Right atrium auricular region (tissue), 2 donors: ENCODE measurements at places on chromosomes 16 and 17. TPM values are rescaled to one million over a fixed set of nuclear protein-coding genes. Genes with fewer than 3 reads are reported as not detected.

GRCh38 chr17:16495561-16495960 lies 3.6 kb upstream of the LRRC75A start:
- no peak for DNase-seq

DNA sequence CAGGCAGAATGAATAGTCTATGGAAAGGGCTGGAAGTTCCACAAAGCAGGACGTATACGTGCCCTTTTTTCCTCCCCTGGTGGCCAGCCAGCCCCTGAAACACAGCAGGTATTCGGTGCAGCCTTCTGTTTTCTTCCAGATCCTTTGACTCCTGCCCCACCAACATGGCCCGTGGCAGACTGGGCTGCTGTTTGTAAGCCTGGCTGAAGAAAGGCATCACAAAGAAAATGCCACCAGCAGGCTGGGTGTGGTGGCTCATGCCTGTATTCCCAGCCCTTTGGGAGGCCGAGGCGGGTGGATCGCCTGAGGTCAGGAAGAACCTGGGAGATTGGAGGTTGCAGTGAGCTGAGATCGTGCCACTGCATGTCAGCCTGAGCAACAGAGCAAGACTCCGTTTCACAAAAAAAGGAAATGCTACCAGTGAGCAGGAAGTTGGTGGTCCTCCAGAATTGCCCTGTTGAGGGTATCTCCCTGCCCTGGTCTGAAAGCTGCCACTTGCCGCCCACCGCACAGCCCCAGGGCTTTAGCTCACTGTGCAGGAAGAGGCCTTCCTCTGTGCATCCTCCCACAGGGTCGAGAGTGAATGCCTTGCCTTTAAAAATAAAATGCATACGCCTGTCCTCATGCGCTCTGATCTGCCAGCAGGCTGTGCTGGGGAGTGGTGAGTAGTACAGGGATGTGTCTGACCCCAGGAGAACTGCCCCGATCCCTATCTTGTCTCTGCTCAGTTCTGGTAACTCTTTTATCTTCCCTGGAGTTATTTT lies 587.7 kb downstream of the MAF start:
- DNase-seq, result no peak

GRCh38 chr16:13421726-13422125 lies 498.2 kb upstream of the ERCC4 start:
- no peak for DNase-seq

DNA sequence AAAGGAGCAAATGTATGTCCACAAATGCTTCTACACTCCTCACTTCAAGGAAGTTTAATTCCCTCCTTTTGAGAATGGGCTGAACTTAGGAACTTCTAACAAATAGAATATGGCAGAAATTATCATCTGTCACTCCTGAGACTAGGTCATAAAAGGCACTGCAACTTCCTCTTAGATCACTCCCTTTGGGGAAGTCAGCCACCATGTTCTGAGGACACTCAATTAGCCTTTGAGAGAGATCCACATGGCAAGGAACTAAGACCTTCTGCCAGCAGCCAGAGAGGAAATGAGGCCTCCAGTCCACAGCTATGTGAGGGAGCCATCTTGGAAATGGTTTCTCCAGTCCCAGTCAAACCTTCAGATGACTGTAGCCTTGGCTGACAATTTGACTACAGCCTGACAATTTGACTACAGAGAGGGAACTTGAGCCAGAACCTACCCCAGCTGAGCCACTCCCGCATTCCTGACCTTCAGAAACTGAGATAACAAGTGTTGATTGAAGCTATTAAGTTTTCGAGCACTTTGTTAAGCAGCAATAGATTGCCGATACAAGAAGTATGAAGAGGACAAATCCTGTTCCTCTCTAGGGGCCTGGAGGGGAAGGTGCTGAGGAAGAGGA lies 113.4 kb upstream of the SEC14L1 start:
- no peak for DNase-seq

DNA sequence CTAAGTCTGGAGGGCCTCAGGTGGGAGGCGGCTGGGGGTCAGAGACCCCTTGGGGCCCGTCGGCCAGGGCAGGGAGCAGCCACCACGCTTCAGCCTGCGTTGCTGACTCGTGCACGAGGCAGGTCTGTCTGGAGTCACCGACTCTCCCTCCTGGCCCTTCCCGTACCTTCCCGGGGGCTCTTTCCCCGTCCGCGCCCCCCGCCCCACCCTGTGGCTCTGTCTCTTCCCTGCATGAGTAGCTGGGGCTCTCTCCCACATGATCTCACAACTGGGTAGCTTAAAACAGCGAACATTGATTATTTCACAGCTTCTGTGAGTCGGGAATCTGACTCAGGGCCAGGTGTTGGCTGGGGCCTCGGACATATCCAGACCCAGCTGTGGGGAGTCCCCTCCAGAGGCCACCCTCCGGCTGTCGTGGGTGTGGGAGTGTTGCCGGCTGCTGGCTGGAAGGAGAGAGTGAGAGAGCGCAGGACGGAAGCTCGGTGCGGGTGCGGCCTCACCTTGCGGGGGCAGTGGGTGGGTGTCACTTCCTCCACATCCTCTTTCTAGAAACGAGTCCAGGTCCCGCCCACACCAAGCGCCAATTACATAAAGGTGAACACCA lies 17.3 kb downstream of the BAHCC1 start:
- no peak for DNase-seq

- peak; percentile 69 for DNase-seq
These were observed 32.1 kb downstream of the CCDC40 start for GRCh38 chr17:80068301-80069222.

- DNase-seq, result no peak
These were observed 6.3 kb downstream of the G6PC1 start for GRCh38 chr17:42906772-42907446.

- no peak for DNase-seq
These were observed 201.8 kb upstream of the CDH5 start for GRCh38 chr16:66164581-66165247.

DNA sequence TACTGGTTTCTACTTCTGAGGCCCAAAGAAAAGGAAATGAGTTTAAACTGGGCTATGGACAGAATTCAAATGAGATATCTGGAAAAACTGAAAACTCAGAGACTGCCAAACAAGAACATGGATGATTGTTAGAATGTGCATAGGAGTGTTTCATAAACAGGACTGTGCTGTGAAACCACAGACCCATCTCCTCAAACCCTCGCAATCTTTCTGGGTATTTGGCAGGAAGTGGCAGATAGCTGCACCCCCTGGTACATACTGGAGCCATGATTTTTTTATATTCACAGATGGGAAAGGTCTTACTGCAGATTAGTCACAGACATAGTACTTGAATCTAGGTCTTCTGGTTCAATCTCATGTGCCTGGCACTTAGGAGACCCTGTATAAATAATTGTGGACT lies 145.0 kb downstream of the CCDC182 start:
- no peak for DNase-seq

- no peak for DNase-seq
These were observed 50.0 kb downstream of the OTOA start for GRCh38 chr16:21713549-21714368.

- DNase-seq, result no peak
These were observed 14.6 kb upstream of the NDRG4 start for GRCh38 chr16:58485184-58485887.

- no peak for DNase-seq
These were observed 791 bp upstream of the C17orf75 start for GRCh38 chr17:32342603-32343325.

DNA sequence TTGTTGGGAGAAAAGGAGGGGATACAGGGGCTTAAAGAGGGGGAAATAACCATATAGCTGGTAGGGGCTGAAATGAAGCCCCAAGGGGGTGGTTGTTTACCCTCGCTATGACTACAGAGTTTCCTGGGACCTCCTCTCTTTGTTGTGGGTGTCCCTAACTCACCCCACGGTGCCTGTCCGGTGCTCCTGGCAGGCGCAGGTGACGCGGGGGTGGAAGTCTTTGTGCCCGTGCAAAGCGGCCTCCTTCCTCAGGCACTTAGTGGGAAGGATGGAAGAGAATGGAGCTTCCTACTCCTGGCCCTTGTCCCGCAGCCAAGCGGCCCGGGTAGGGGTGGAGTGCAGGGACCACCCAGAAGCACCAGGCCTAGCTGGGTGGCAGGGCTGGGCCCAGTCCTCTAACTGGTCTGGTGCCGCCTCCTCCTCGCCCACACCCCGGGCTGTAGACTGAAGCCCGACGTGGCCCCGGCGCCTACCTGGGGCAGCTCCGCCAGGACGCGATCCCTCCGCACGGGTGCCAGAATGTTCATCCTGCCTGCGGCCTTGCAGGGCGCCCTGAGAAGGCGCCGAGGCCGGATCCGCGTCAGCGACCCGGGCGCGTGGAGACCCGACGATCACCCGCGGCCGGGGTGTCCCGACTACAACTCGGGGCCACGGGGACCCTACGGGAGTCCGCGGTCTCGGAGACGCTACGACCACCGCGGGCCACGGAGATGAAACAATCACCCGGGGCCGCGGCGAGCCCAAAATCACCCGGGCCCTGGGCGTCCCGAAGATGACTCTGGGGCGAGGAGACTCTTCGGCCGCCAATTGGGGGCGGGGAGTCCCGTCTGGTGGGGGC lies 709 bp downstream of the RAB34 start:
- no peak for DNase-seq

DNA sequence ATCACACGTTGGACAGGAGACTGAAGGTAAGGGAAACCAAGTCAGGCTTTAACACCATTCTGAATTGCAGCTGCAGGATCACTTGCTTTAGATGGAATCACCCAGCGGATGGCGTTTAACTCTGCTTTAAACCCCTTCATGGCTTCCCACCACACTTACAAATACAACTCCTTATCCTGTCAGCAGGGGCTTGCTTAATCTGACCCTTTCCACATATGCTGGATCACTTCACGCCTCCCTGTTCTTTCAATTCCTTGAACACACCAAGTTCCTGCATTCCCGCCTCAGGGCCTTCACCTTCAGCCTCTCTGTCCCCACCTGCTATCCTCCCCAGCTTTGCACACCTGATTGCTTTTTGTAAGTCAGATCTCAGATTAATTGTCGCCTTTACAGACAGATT lies 442.2 kb downstream of the MAF start:
- no peak for DNase-seq

GRCh38 chr17:69762359-69762758 lies 312.7 kb upstream of the KCNJ16 start:
- DNase-seq, result no peak

DNA sequence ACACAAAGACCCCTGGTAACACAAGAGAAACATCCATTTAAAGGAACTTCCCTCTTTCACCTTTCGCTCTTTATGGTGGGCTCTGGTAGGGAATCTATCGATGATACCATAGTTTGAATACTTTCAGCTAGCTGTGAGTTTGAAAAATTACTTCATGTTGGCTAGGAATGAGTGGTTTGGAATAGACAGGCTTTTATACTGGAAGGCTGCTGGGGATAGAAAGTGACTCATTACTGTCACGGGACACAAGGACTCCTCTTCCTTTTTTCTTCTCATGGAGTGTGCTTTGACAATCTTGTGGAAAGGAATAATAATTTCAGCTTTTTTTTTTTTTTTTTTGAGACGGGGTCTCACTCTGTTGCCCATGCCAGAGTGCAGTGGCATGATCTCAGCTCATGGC lies 76.9 kb downstream of the CYB561 start:
- no peak for DNase-seq

- DNase-seq, result no peak
These were observed 12.2 kb upstream of the CXCL16 start for GRCh38 chr17:4751932-4752331.

- no peak for DNase-seq
These were observed 198.8 kb upstream of the CIBAR2 start for GRCh38 chr16:85310868-85311585.

DNA sequence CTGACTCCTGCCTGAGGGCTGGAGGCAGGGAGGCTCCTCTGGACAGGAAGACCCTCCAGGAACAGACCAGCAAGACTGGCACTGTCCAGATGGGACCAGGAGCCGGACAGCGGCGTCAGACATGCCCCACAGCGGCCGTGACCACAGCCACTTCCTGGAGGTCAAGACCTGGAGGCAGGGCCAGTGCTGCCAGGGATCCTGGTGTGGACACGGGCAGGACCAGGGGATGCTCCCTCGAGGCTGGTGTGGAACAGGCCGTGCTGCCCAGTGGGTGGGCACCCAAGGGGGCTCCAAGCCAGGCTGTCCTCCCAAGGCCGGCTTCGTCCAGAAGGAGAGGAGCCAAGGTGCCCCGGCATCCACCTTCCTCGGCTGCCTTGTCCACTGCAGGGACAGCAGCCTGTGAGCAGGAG lies 4.5 kb upstream of the CCDC57 start:
- no peak for DNase-seq

- DNase-seq, result no peak
These were observed 64.1 kb downstream of the SLC5A11 start for GRCh38 chr16:24909856-24910255.

GRCh38 chr16:28182801-28183200 lies 29.0 kb downstream of the XPO6 start:
- DNase-seq, result no peak

DNA sequence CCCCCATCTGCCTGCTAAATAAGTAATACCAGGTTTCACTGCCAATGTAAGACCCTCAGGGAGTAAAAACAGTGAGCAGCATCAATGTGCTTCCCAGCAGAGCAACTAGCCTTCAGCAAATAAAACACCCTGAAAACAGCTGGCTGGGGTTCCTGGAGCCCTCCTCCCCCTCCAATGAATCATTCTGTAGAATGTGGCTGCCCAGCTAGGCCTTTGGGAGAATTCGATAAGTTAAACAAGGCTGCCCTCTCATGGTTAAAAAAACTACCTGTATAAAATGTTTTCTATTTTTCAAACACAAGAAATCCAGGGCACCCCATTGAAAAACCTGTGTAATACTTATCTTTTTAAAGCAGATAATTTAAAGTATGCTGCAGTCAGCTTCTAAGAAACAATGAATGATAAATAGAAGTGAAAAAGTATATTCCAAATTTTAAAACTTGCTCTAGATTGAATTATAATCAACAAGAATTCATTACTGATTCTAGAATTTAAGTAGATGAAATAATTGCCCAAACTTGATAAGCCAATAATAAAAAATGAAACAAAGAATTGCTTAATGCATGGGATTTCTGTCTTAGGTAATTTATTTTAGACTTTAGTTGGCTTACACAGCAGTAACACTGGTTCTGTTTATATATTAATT lies 9.4 kb upstream of the TOM1L1 start:
- no peak for DNase-seq

DNA sequence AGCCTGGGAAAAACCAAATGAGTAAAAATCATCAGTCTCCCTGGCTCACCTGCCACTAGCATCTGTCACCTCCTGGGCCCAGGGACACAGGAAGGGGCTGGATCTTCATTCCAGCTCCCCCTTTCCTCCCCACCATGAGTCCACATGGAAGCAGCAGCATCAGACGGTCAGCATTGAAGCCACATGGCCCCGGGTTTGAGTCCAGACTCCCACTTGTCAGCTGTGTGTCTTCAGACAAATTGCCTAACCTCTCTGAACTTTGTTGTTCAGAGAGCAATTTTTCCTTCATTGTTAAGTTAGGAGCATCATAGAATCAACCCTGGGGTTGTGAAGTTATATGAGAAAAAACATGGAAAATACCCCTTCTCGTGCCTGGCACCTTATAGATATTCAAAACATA lies 10.7 kb downstream of the CACNG4 start:
- DNase-seq, result no peak

MFAP4 gene
- 78.5 TPM for total RNA-seq

NPIPB2 gene
- not detected for total RNA-seq

HYDIN gene
- total RNA-seq, result 3.8 TPM

SLC43A2 gene
- 3.6 TPM for total RNA-seq

MT1F gene
- 3.2 TPM for total RNA-seq

GNGT2 gene
- 0.90 TPM for total RNA-seq

CLDN7 gene
- 2.3 TPM for total RNA-seq

CCL7 gene
- total RNA-seq, result not detected

MMP15 gene
- total RNA-seq, result 52.3 TPM

ZNF286A gene
- 26.1 TPM for total RNA-seq
